Stimulated activated CD4-positive, alpha-beta T cell treated with anti-CD3 and anti-CD28 coated beads, Interleukin-1b, Interleukin-23, amount 100 ng/mL, for 1 hour (primary cell): ENCODE measurements at places on chromosomes 6 and 20.

GRCh38 chr6:144607998-144608735, 323.0 kb downstream of the UTRN start:
- DNase-seq = no peak

- no peak for DNase-seq
Observed at GRCh38 chr6:63352069-63352543, 32.3 kb upstream of the LGSN start.

DNA sequence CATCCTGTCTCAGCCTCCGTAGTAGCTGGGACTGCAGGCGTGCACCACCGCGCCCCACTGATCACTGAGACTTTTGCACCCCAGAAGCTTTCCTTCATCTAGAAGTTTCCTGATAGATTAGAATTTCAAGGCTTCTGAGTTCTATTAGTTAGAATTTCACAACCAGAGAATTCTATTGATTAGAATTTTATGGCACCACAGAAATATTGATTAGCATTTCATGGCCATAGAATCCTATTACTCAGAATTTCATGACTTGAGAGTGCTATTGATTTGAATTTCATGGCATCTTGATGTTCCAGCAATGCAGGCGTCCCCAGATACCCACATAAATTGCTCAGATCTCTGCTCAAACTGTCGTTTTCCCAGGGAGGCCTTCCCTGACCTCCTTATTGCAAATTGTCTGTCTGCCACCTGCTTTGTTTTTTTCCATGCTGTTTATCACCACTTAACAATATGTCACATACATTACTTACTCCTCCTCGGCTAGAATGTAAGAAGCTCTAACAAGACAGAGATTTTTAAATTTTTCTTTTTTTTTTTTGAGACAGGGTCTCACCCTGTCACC, 16.9 kb upstream of the CBFA2T2 start:
- no peak for DNase-seq

GRCh38 chr20:33178726-33179125, 10.8 kb downstream of the BPIFA2 start:
- no peak for DNase-seq

DNA sequence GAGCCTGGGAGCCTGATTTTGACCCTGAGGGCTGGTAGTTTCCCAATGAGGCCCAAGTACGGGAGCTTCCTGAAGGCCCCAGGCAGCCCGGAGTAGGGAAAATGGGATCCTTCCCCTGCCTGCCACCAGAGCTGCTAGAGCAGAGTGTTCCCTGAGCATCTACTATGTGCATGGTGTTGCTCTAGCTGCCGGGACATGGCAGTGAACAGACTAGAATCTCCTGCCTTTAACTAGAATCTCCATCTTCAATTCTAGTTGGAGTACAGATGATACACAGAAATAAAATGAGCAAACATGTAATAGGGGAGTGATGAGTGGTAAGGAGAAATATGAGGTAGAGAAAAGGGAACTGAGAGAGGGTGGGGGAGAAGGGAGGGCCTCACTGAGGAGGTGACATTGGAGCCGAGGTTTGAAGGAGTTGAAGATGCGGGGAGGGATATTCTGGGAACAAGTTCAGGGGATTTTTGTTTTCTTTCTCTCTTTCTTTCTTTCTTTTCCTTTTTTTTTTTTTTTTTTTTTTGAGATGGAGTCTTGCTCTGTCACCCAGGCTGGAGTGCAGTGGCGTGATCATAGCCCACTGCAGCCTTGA, 18.5 kb downstream of the VSTM2L start:
- no peak for DNase-seq

GRCh38 chr20:49166534-49167449, 21.3 kb downstream of the STAU1 start:
- DNase-seq = no peak

DNA sequence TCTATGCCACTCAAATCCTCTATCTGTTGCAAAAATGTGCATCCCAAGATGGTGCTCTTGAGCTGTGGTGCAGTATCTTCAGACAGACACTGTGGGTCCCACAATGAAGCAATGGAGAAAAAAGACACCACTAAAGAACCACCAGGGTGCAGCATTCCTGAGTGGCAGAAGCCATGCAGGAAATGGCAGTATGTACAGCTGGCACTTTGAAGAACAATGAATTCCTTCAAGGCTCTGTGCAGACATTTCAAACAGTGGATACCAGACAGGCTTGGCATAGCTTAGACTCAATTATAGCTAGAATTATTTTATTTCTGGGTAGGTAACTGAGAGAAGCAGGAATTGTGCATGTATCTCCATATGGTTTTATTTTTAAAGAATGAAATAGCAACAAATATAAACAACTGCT, 24.0 kb upstream of the HDAC2 start:
- no peak for DNase-seq

GRCh38 chr6:54716877-54717276, 129.7 kb upstream of the FAM83B start:
- no peak for DNase-seq

- DNase-seq = no peak
Observed at GRCh38 chr20:49290608-49291191, 12.8 kb upstream of the ZNFX1 start.

DNA sequence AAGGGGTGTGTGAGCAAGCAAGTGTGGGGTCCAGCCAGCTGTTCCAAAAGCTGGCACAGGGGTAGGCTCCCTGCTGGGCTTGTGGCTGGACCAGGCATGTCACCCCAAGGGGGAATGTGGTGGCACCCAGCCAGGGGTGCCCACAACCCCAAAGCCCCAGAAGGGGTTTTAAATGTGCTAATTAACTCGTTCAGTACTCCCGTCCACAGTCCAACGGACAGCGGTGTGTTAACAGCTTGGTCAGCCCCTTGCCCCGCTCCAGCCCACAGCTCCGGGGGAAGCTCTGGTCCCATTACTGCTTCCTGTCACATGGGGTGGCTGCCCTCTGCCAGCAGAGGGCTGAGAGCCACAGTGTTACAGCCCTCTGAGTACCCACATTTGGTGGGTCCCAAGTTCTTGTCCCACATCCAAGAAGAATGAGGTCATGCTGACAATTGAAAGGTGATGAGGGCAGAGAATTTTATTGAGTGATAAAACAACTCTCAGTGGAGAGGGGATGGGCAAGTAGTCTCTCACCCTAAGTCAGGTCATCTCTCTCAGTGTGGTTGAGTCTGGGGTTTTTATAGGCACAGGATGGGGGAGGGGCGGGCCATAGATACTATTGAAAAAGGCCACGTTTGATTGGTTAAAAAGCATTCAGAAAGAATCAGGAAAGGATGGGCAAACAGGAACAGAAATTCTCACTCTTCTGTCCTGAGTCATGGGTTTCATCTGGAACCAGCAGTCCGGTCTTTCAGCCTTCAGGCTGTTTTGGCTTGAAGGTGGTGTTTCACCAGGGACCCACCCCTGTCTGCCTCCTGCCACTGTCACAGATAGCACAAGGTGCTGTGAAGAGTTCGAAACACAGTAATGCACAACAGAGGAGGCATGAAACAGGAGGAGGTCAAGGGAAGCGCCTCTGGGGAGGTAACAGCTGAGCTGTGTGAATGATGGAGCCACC, 238.5 kb downstream of the NFATC2 start:
- DNase-seq = no peak

- DNase-seq = no peak
Observed at GRCh38 chr6:25477006-25477590, 174.9 kb upstream of the SCGN start.

DNA sequence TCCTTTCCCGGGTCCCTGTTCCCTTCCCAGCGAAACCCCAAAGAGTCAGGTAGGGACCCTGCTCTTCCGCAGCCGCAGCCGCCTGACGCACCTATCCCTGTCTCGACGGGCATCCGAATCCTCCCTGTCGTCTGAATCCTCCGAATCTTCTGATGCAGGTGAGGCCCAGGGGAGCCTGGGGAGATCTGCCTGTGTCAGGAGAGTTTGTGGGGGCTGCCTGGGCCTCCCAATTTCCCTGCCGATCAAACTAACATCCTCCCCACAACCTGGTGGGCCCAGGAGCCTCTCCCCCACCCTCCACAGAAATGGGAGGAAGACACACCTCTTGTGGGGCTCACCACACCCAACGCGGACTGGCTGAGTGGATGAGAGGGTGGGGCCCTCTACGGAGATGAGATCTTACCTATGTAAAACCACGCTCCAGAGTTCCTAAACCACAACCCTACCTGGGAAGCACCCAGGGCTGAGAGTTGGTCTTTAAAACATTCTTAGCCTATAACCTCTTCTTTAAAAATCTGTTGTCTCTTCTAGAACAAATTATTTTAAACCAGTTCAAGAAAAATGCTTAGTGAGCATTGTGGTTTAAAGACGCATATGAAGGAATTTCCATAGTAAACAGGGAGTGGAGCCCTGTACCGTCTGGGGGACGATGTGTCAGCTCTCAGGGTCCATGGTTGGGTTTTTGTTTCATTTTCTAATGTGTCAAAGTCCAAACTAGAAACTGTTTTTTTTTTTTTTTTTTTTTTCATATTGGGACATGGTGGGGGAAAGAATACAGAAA, 1.7 kb downstream of the CDC25B start:
- DNase-seq = no peak

DNA sequence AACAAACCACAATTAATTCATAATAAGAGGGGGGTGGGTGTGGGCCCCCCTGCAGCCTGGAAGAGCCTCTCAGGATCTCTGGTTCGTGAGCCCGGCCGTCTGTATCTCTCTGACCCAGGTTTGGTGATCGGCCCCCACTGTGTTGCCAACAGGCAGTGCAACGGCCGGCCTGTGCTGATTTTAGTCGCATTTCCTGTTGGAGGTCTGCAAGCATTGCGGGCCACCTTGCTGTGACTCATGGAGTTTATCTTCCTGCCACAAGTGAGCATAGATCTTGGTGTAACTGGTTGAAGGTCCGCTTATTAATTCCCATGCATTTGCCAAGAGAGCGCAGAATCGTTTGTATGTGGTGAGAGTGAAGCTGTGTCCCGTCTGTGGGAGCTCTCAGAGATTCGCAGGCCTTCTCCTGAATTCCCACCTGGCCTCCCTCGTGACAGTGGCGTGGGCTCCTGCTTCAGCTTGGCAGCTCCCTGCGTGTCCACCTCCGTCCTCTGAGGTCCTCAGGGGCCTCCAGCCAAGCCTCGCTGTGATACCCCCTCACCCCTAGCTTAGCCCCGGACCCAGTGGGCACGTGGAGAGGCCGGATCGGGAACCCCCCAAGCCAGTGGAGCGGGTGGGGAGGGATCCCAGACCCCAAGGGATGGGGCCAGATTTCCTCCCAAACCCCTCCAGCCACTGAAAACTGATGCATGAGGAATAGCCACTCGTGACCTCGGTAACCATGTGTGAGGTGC, 269.8 kb downstream of the CDH4 start:
- DNase-seq = no peak

GRCh38 chr20:8361006-8361652, 229.1 kb downstream of the PLCB1 start:
- DNase-seq = no peak

DNA sequence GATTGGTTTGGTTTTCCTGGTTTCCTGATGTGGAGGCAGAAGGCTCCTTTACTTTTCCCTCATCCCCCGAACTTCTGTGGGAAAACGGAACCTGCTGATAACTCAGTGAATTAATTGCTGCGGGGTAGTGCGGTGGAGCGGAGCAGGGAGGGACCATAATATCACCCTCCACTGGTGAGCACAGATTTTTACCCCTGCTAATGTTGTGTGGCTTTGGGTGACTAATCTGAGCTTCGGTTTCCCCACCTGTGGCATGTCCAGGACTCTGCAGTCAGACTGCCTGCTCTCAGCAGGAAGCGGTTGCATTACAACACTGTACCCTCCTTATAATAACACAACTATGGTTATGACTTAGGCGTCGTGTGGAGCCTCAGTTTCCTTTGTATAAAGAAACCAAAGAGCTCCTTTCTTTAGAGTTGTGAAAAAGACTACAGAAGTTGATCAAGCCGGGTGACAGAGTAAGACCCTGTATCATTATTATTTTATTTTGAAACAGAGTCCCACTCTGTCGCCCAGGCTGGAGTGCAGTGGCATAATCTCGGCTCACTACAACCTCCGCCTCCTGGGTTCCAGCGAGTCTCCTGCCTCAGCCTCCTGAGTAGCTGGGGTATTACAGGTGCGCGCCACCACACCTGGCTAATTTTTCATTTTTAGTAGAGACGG, 2.2 kb upstream of the ID1 start:
- DNase-seq = no peak

DNA sequence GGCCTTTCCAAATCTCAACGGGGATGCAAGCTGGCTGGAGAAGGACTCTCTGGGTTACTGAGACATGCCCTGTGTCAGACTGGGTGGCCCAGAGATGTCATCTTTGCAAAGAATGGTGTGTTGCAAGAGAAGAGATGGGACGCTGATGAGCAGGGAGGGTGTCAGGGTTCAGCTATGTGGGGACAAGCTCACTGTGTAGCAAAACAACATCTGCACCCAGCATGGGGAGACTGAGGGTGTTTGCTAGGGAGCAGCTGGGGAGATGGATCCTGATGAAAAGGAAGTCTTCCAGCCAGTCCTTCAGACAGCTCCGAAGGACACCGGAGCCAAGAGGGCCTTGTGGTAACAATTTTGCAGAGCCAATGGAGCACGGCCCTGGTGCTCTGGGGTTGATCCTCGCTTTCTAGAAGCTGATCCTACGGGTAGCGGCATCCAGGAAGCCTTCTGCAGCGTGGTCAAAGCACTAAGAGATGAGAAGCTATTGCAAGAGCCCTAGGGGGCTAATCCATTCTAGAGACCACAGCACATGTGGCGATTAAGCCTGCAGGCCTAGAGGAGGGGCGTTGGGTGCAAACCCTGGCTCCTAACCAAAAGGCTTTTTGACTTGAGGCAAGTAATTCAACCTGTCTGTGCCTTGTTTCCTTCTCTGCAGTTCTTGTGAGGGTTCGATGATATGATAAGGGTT, 39.9 kb downstream of the EDN3 start:
- DNase-seq = no peak

- DNase-seq = no peak
Observed at GRCh38 chr6:79571030-79571367, 33.8 kb upstream of the LCA5 start.

GRCh38 chr6:2209226-2209809, 36.1 kb downstream of the GMDS start:
- no peak for DNase-seq

DNA sequence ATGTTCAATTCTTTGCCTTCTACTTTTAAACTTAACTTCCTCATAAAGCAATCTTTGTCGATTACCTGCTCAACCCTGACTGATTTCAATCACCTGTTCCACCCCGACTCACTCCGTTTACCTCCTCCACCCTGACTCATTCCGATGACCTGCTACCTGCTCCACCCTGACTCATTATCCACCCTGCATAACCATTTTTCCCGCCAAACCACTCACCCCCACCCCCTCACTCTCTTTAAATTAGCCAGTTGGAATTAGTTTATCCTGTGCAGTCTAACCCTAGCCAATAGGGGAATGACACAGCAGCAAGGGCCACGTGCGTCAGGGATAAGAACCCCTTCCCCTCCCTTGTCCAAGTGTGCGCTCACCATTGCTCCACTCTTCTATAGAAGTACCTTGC, 56.7 kb upstream of the MRAP2 start:
- DNase-seq = no peak

- no peak for DNase-seq
Observed at GRCh38 chr20:62051546-62052255, 14.0 kb downstream of the TAF4 start.

- no peak for DNase-seq
Observed at GRCh38 chr20:58994390-58995159, 12.5 kb downstream of the CTSZ start.

- DNase-seq = no peak
Observed at GRCh38 chr6:105453968-105454367, 51.1 kb upstream of the PREP start.

GRCh38 chr6:108275976-108276375, 15.1 kb upstream of the SNX3 start:
- no peak for DNase-seq
